Activated CD8-positive, alpha-beta T cell treated with anti-CD3 and anti-CD28 coated beads for 36 hours (primary cell): ENCODE measurements at places on chromosomes 6 and 20. TPM values are rescaled to one million over a fixed set of nuclear protein-coding genes. Genes with fewer than 3 reads are reported as not detected.

DNA sequence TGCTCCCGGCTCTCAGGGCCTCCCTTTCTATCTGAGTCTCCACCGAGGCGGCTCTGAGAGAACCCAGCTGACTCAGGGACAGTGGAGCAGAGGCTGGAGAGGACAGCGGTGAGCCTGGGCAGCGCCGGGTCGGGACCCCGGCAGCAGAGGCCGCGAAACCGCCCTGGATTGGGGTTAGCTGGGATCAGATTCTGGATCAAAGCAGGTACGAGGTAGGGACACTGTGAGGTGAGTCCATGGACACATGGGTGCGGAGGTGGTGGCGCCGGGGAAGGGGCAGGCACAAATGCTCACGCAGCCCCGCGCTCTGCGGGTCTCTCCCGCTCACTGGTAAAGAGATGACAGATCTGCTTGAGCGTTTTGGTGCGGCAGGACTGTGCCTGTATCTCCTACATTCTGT lies 146.4 kb upstream of the GGTLC1 start:
- no peak for DNase-seq

DNA sequence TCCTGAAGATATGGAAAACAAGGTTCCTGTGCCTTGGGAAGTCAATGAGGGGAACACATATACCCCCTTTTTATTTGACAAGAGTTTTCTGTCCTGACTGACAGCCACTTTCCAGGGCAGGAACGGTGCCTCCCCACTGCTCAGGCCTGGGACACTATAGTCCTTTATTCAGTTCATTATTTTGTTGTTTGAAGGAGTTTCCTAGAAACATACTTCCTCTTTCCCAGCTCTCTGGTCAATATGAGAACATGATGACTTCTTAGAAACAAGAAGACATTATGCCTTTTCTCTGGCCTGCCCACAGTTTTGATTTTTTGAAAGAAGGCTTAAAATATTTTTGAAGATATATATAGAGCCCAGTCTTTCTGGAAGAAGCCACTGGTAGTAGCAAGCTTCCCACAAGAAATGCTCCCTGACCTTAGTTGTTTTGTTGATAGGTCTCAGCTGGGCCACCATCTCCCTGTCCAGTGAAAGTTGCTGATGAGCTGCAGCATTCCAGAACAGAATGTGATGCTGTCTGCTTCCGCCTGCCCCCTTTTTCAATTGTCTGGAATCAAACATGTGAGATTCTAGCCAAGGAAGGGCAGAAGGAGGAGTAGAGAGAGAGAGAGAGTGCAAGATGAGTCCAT lies 350.0 kb upstream of the PRND start:
- DNase-seq: no peak

PRKN gene
- 1.2 TPM for total RNA-seq

DNA sequence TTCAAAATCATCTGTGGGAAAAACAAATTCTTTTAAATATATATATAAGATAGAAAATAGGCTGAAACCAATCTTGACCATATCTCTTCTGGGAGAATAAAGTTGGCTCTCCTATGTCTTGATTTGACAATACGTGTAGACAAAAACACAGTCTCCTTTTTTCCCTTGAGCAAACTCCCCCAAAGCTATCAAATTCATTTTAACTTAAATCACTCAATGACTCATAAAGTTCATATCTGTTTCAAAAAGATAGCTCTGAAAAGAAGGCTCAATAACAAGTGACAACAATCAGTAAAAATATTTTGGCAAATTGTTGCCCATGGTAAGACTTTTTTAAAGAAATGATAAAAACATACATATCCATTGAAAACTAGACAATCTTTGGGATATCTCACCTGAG lies 236.0 kb upstream of the TENT5A start:
- DNase-seq: no peak

- no peak for DNase-seq
These were observed 689.4 kb upstream of the MAP3K7 start for GRCh38 chr6:91276315-91276714.

GRCh38 chr6:79403563-79403962 lies 133.7 kb downstream of the LCA5 start:
- no peak for DNase-seq

- DNase-seq: no peak
These were observed 334.8 kb downstream of the UTRN start for GRCh38 chr6:144619966-144620365.

- no peak for DNase-seq
These were observed 666.6 kb upstream of the SLC35B3 start for GRCh38 chr6:9101920-9102319.

DNA sequence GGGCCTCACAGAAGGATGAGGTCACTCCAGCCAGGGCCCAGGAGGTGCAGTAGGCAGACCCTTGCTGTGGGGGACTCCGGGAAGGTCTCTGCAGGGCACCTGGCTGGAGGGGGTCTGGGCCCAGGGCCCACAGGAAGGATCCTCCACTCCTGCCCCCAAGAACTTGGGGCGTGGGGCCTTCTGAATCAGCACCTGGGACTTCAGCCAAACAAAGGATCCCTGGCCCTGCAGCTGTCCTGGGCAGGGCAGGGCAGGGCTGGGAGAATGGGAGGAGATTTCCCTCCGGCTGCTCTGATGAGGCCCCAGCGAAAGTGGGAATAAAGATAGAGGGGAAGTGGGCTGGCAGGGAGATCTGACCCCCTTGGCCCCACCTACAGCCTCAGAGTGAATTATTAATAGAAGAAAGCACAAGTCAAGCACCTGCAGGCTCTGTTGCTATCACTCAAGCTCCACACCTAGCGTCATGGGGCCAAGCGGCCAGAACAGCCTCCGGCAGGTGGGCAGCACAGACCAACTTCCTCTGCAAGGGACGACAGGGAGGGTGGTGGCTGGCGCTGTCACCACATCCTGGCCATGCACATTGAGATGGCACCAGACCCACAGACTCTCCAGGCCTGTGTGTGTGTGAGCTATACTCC lies 61.6 kb upstream of the MRPS10 start:
- peak; percentile 67 for DNase-seq

HLA-DOB gene
- 11.6 TPM for total RNA-seq

PTGIS gene
- total RNA-seq: 1.6 TPM
